Hematopoietic multipotent progenitor cell treated with erythropoietin and hydrocortisone succinate and interleukin-3 and kit ligand, for 6 days (in vitro differentiated cells): ENCODE measurements at places on chromosomes 7 and 10.

- DNase-seq: no peak
These were observed 26.0 kb upstream of the NKX6-2 start for GRCh38 chr10:132811891-132812481.

GRCh38 chr10:120945801-120946302 is 94.7 kb downstream of the WDR11 start:
- no peak for DNase-seq

- DNase-seq: no peak
These were observed 40.4 kb upstream of the AGMO start for GRCh38 chr7:15602236-15602635.

- DNase-seq: no peak
These were observed 1035.9 kb upstream of the AUTS2 start for GRCh38 chr7:68562323-68562899.

- no peak for DNase-seq
These were observed 243.9 kb upstream of the NPY start for GRCh38 chr7:24039991-24040624.

DNA sequence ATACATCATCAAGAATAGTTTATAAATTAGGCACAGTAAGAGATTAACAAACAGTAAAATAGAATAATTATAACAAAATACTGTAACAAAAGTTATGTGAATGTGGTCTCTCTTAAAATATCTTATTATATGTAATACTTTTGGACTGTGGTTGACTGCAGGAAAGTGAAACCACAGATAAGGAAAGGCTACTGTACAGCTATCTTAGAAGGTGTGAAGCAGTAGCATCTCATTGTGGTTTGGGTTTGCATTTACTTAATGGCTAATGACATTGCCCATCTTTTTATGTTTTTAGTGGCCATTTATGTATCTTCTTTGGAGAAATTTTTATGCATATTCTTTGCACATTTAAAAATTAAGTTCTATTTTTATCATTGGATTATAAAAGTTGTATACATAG is 296.4 kb upstream of the MAGI2 start:
- DNase-seq: peak; percentile 30

DNA sequence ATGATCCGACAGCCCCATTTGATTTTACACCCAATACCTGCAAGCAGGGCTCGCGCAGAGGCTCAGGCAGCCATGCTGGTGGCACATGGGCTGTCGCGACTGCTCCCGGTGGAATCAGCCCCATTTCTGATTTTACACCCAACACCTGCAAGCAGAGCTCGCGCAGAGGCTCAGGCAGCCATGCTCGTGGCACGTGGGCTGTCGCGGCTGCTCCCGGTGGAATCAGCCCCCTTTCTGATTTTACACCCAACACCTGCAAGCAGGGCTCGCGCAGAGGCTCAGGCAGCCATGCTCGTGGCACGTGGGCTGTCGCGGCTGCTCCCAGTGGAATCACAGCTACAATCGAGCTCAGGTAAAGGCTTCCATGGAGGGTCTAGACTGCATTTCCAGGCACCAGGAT is 244.1 kb downstream of the PTPRN2 start:
- no peak for DNase-seq

DNA sequence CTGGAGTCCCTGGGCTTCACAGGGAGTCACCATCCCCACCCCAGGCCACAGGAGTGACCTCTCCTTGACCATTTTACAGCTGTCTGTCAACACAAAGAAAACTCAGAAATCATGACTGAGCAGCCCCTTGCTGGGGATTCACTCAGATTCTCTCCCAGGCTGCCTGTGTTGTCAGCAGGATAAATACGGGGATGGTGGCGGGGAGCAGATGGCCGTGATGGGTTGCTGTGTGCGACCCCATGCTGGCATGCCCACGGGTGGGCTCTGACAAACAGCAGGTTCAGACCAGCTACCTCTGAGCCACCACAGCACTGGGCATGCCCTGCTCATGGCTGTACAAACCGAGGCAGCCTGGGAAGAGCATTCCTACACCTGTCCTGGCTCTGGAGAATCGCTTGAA is 136.1 kb downstream of the SLIT1 start:
- DNase-seq: no peak

- no peak for DNase-seq
These were observed 37.1 kb downstream of the SKIDA1 start for GRCh38 chr10:21488246-21488956.

GRCh38 chr10:43000651-43001426 is 76.0 kb upstream of the RET start:
- no peak for DNase-seq

DNA sequence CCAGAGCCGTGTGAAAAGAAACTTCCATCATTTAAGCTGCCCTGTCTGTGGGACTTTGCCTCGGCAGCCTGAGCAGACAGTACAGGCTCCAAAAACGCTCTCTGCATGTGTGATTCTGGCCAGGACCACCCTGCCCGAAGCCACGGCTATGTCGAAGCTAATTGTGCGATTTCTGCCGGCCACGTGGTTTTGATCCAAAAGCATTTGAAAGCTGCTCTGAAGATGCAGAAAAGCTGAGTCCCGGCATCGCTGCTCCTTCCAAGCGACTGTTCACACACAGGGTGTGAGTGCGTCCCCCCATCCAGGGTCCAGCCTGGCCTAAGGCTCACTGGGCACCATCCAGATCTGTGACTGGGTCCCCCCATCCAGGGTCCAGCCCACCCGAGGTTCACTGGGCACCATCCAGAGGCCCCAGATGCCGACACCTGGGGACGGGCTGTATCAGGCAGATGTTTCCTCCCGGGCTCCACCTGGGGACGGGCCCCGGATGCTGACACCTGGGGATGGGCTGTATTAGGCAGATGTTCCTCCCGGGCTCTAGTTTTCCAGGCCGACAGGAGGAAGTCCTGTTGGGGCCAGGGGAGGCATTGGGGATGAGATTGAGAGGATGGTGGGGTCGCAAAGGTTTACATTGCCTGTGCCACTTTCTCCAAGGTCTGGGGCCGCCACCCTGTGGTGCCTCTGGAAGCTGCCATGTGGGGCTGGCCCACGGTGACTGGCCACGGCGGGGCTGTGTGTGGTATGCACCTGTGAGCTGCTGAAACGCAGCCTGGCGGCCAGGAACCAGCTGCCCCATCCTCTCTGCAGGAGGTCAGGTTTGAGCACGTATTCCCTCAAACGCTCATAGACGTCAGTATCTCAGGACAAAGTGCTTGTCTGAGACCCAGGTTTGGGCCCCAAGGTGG is 527.4 kb downstream of the DNAJB6 start:
- no peak for DNase-seq

GRCh38 chr10:34574353-34574934 is 240.7 kb downstream of the PARD3 start:
- no peak for DNase-seq

GRCh38 chr7:70645279-70645678 is 486.7 kb upstream of the GALNT17 start:
- no peak for DNase-seq

GRCh38 chr7:37027104-37027503 is 302.8 kb upstream of the AOAH start:
- DNase-seq: no peak

DNA sequence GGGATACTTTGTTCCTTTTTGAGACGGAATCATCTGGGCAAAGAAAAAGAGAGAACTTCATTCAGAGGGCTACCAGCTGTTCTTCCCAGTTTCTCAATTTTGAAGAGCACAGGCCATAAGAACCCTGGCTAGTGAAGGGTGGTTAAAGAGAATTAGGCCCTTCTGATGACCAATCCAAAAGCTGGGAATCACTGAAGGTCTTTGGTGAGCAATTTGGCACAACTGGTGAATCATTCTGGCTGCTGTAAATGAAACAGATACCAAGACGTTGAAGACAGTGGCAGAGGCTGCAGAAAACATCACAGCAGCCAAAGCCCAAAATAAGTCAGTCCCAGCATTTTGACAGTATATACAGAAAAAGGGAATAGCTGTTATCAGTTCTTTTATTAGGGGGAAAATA is 5.1 kb downstream of the RAPGEF5 start:
- no peak for DNase-seq

GRCh38 chr10:82161264-82161663 is 286.3 kb downstream of the NRG3 start:
- DNase-seq: no peak

GRCh38 chr7:101815826-101816594 is 1.4 kb upstream of the CUX1 start:
- DNase-seq: peak; percentile 91

GRCh38 chr10:132309471-132309865 is 1.7 kb upstream of the STK32C start:
- DNase-seq: no peak

DNA sequence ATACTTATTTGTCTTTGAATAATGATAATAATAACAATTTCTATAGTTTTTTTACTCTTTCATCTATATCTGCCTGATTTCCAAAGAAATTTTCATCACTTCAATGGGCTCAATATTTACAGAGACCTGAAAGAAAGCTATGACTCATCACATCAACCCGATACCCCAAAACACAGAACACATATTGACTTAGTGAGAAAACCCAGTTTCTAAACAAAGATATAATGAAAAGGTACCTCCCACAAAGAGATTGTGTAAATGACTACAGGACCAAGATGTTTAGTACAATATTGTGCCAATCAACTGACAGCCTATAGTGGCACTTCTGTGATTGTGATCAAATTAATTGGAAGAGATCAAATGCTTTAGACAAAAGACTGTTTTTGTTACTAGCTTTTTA is 133.9 kb downstream of the PCDH15 start:
- no peak for DNase-seq

- DNase-seq: no peak
These were observed 97.7 kb downstream of the PRKAG2 start for GRCh38 chr7:151779255-151779654.

- no peak for DNase-seq
These were observed 61.0 kb downstream of the CFAP46 start for GRCh38 chr10:132881186-132881920.

- no peak for DNase-seq
These were observed 339.8 kb downstream of the SEMA3D start for GRCh38 chr7:84847038-84847437.

- no peak for DNase-seq
These were observed 530 bp upstream of the ANXA7 start for GRCh38 chr10:73414230-73414945.

DNA sequence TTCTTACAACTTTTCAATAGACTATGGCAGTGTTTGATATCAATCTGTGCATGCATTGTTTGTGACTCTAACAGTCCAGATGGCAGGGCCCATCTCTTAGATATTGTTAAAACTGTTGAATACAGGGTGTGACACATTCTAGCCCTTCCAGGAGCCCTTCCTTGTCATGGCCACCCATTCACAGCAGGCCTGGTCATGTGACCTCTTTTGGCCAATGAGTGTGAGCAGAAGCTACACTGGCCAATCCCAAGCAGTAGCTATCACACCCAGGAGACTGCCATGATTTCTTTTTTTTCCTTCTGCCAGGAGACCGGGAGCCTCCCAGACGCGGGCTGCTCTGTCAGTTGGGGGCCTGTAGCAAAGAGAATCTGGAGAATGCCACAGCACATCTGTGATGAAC is 655.4 kb upstream of the MKI67 start:
- DNase-seq: no peak

- no peak for DNase-seq
These were observed 41.5 kb downstream of the TMEM26 start for GRCh38 chr10:61411706-61412105.

GRCh38 chr10:76026176-76026771 is 594.9 kb downstream of the LRMDA start:
- no peak for DNase-seq

GRCh38 chr7:132576721-132577085 is 433 bp upstream of the PLXNA4 start:
- DNase-seq: no peak

GRCh38 chr10:109071539-109071938 is 851.8 kb downstream of the XPNPEP1 start:
- no peak for DNase-seq

- DNase-seq: no peak
These were observed 439.6 kb downstream of the GRID1 start for GRCh38 chr10:85926986-85927385.

GRCh38 chr7:110943701-110944345 is 147.1 kb upstream of the LRRN3 start:
- DNase-seq: no peak
